Adrenal gland (tissue), 19 donors: ENCODE measurements at places on chromosomes 1 and 21. TPM values are rescaled to one million over a fixed set of nuclear protein-coding genes. Genes with fewer than 3 reads are reported as not detected.

- H3K27ac ChIP-seq = no peak overlapping the region
- no peak for DNase-seq
Measured at GRCh38 chr1:115088871-115089419, 358 bp downstream of the TSPAN2 start.

DNA sequence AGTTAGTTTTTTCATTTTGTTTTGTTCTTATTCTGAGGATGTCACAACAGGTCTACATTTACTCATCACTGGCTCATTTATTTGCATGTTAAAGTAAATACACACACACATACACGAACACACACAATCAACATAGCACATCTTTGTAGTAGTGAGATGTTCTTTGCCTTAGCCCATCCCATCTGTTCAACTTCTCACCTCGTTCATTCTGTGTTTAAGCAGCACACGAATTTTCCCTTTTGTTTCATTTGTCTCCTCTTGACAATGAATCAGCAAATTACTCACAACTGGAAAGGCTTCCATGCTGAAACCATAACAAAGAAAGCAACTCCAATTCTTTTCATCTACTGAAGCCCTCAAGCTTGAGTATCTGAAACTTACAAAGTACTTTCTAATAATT is 133.3 kb upstream of the CHRM3 start:
- no peak overlapping the region for H3K27ac ChIP-seq
- H3K36me3 ChIP-seq = no peaks in the 10 kb centered on the region
- H3K27me3 ChIP-seq = no peaks in the 10 kb centered on the region
- no peaks in the 10 kb centered on the region for H3K4me1 ChIP-seq
- no peak for DNase-seq

GRCh38 chr1:82721702-82722101 is 921.0 kb downstream of the ADGRL2 start:
- H3K27ac ChIP-seq = no peak overlapping the region
- no peaks in the 10 kb centered on the region for H3K36me3 ChIP-seq
- no peaks in the 10 kb centered on the region for H3K27me3 ChIP-seq

GRCh38 chr1:184940226-184940625 is 34.1 kb downstream of the NIBAN1 start:
- DNase-seq = no peak
- no peak overlapping the region for H3K4me3 ChIP-seq
- no peaks in the 10 kb centered on the region for H3K4me1 ChIP-seq
- H3K27me3 ChIP-seq = no peaks in the 10 kb centered on the region

GRCh38 chr1:186155594-186155993 is 219.5 kb downstream of the TPR start:
- no peak overlapping the region for H3K4me3 ChIP-seq
- H3K36me3 ChIP-seq = no peaks in the 10 kb centered on the region
- no peak for DNase-seq
- H3K4me1 ChIP-seq = no peaks in the 10 kb centered on the region
- no peak overlapping the region for H3K27ac ChIP-seq

GRCh38 chr1:41268154-41268770 is 26.2 kb upstream of the SCMH1 start:
- H3K27me3 ChIP-seq = no peaks in the 10 kb centered on the region
- DNase-seq = peak; percentile 86
- H3K4me3 ChIP-seq = no peak overlapping the region
- no peaks in the 10 kb centered on the region for H3K36me3 ChIP-seq

- H3K36me3 ChIP-seq = no peaks in the 10 kb centered on the region
- H3K27me3 ChIP-seq = no peaks in the 10 kb centered on the region
- DNase-seq = no peak
- H3K27ac ChIP-seq = no peak overlapping the region
- no peak overlapping the region for H3K4me3 ChIP-seq
Measured at GRCh38 chr1:187617776-187618175, 789.0 kb downstream of the PLA2G4A start.

DNA sequence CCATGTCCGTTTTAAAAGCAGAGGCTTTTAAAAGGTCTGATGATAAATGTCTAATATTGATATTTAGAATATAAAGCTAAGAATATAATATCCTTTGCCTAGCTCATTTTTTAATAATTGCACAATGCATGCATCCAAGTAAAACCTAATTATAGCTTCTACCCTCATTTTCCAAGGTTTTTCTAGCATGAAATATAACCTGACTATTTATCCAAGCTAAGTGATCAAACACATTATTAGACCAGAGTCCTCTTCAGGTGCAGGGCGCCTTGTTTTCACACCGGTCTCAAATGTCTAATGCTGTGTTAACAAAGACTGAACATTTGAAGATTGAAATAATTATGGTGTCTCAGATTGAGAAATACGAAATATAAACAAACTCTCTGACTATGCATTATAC is 648.9 kb upstream of the CXADR start:
- H3K4me1 ChIP-seq = no peaks in the 10 kb centered on the region
- H3K36me3 ChIP-seq = no peaks in the 10 kb centered on the region
- no peaks in the 10 kb centered on the region for H3K27me3 ChIP-seq
- no peak overlapping the region for H3K4me3 ChIP-seq
- no peak for DNase-seq

GRCh38 chr1:162733336-162733590 is 57.2 kb upstream of the HSD17B7 start:
- peak overlapping the region; percentile 25 for H3K27ac ChIP-seq
- H3K36me3 ChIP-seq = no peaks in the 10 kb centered on the region
- H3K4me3 ChIP-seq = no peak overlapping the region
- DNase-seq = no peak

GRCh38 chr1:37671261-37671660 is 21.1 kb upstream of the CDCA8 start:
- no peaks in the 10 kb centered on the region for H3K36me3 ChIP-seq
- no peak for DNase-seq
- H3K4me3 ChIP-seq = no peak overlapping the region
- no peak overlapping the region for H3K27ac ChIP-seq
- H3K4me1 ChIP-seq = no peaks in the 10 kb centered on the region

- H3K4me3 ChIP-seq = no peak overlapping the region
- no peaks in the 10 kb centered on the region for H3K36me3 ChIP-seq
- DNase-seq = no peak
- H3K4me1 ChIP-seq = peaks cover 5% of the 10 kb centered on the region
Measured at GRCh38 chr1:58824753-58825389, 41.0 kb upstream of the JUN start.

CXADR gene
- 25.2 TPM for total RNA-seq

SLFNL1 gene
- total RNA-seq = 0.28 TPM

USP21 gene
- total RNA-seq = 12.0 TPM

PDZK1IP1 gene
- 10.9 TPM for total RNA-seq

LHX4 gene
- total RNA-seq = not detected
